ENCODE measurements at places on chromosomes 11 and 22.

GRCh38 chr11:69270941-69271340 is 23.0 kb upstream of the MYEOV start:
- DNase-seq: no peak

- no peak for DNase-seq
These were observed 407.0 kb downstream of the BRD1 start for GRCh38 chr22:49420651-49421050.

DNA sequence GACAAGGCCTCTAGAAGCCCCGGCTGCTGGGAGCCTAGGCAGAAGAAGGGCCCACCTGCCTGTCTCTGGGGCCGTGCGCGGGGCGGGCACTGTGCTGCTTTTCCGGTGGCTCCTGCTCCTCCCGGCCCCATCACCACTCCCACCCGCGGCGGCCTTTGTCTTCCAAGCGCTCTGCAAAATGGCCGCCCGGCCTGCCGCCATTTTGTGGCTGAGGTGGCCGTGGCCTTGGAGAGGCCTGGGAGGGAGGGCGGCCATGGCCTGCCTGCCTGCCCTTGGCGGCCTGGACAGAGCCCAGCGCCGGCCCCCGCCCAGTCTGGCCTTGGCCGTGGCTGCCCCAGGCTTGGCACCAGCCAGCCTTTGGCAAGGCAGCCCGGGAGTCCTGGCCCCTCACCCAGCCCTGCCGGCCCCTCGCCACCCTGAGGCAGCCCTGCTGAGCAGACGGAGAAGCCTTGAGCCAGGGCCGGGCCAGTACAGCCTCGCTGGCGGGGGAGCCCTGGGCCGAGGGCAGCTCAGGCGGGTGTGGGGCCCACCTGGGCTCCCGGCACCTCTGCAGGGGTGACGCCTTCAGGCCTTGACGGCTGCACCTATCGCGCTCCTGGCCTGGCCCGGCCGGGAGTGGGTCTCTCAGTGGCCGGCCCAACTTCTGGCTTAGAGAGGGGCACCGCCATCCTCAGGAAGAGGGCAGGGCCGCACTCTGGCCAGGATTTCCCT is 46.0 kb upstream of the PPARA start:
- no peak for DNase-seq

GRCh38 chr11:30652801-30653200 is 66.6 kb upstream of the MPPED2 start:
- no peak for DNase-seq

DNA sequence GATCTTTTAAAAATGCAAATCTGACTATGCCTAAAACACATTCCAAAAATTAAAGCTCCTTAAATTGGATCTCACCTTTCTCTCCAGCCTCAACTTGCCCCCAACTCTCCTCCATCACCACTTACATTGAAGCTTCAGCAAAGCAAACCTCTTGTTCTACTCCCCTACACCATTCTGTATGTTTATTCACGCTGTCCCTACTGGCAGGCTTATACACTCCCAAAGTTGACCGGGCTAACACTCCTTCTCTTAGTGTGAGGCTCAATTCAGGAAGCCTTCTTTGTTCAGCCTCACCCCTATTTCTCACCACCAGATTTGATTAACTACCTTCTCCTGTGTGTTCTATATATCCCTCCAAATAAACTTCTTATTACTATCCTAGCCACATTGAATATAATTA is 1.8 kb upstream of the GDPD4 start:
- no peak for DNase-seq
